ENCODE measurements at places on chromosomes 2 and 18.

DNA sequence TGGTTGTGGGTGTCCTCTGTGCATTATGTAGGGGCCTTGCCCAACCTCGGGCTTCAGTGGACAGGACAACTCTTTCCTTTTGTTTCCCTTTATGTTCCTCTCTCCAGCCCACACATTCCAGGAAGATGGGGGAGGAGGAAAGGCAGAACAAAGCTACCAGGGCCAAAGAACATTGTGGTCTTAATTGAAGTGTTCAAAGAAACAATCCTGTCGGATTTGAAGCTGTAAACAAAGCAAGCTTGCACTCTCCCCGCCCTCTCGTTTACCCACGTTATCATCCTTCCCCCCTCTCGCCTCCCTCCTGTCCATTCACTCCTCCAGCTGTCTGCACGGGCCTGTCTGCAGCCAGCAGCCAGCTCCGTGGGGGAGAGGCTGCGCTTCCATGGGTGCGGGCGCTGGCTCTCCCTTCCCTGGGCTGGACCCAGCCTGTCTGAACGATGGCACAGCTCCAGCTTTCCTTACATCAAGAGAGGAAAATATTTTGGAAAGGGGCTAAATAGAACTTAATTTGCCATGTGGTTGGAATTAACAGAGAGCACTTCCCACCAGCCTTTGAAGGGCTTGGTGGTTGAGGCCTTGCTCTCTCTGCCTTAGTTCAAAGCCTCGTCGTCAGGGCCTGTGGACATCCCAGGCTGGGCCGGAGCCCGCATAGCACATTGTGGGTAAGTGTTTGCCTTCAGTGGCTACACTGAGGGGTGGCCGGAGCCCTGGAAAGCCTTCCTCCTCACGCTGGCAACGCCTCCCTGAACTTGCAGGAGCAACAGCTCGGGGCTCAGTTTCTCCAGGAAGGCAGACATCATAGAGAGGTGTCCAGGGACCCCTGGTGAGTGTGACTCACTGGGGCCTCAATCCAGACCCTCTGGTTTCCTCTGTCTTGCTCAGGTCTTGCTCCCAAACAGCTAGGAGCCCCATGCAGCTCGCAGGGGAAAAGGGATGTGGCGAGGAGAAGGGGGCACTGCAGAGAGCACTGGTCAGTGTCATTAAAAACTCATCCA, 60.6 kb upstream of the HS6ST1 start:
- no peak for DNase-seq

GRCh38 chr2:148545390-148546256, 98.9 kb upstream of the EPC2 start:
- DNase-seq = no peak

GRCh38 chr2:229642371-229642770, 72.0 kb downstream of the DNER start:
- DNase-seq = no peak

- no peak for DNase-seq
Observed at GRCh38 chr2:161246281-161246680, 61.9 kb upstream of the PSMD14 start.

DNA sequence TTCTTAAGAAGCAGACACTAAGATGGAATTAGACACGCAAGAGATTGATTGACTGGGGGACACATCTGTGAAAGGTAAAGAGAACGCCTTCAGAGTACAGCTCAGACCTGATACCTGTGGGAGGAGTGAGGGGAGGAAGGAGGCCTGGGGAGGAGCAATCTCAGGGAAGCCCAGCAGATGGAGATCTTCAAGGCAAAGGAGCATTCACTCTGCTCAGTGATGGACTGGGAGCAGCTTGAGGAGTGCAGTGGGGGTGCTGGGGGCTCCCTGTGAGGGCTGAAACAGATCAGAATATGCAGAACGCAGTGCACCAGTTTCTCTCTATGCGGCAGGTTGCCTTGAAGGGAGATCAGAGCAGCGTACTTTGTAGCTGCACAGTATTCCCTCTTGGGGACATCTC, 103.7 kb upstream of the ATP8B1 start:
- no peak for DNase-seq

DNA sequence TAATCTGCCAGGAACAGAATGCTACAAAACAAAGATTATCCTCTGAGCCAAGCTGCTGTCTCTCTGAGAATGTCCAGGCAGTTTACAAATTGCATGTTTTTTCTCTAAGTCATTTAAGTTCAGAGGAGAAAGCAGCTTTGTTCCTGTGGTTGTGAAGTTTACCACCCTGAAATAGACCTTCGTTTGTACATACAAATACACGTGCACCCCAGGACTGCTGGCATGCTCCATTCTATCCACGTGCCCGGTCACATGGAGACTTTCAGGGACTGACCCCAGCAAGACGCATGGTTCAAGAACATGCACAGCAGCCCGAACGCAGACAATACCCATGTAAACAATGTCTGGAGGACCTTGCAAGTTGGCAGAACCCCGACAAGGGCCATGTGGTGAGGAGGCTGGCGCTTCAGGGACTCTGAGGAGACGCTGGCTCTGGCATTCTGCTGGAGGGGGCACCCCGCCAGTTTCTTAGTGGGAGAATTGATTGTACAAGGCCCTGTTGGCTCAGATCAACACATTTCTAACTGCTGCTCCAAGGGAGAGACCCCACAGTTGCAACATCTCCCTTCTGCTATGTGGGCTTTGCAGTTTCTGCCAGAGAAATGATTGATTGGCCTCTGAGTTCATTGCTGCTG, 33.3 kb downstream of the FAM178B start:
- DNase-seq = no peak

- no peak for DNase-seq
Observed at GRCh38 chr2:188291617-188292347, at the start of gene GULP1. Gene GULP1, plus strand, starts transcription at chr2:188291874. Its CDS starts 185,829 bp downstream, at chr2:188477703.

DNA sequence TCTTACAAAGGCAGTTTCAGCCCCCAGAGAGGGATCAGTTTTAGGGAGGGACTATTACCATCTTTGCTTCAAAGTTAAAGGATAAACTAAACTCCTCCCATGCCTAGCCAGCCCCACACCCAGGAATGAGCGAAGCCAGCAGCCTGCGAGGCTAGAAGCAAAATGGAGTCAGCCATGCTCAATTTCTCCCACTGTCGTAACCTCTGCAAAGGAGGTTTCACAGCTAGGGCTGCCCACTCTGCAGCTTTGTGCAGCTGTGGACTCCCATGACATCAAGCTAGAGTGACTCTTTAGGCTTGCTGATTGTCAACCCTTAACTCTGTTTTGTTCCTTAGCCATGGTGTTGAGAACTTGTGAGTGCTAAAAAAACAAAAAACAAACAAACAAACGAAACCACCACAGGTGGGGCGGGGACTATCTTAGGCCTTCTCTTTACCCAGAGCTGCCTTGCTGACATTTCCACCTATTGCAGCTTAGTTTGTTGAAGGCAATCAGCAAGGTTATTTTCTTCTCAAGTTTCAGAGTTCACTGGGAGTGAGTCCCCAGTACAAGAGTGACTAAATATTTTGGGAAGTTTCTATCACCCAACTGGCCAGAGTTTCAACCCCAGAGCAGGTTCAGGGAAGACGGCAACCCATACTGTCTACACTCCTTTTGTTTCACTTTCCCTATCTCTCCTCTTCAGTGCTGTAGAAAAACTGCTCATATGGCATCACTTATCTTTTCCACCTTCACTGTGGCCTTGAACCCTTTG, 592.1 kb downstream of the XIRP2 start:
- DNase-seq = no peak

DNA sequence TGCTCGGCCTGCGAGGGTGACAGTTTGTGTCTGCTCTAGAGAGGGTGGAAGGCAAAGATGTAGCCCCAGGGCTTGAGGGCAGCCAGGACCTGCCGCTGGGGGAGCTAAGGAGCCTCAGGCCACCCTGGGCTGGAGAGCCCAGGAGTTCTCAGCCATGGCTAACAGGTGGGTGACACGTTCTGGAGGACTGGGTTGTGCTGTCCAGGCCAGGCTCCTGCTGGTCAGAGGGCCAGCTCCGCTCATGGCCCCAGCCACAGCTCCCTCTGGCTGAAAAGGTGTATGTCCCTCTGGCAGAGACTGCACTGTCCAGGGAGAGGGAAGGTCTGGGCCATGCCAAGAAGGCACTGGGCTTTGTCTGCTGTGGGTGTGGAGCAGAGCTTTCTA, 19.2 kb downstream of the TMEM185B start:
- no peak for DNase-seq

GRCh38 chr2:196372811-196373664, 201.7 kb upstream of the STK17B start:
- DNase-seq = no peak

GRCh38 chr2:217755027-217755745, 247.6 kb downstream of the TNS1 start:
- no peak for DNase-seq

GRCh38 chr18:59323931-59324622, 5.6 kb upstream of the CPLX4 start:
- no peak for DNase-seq

DNA sequence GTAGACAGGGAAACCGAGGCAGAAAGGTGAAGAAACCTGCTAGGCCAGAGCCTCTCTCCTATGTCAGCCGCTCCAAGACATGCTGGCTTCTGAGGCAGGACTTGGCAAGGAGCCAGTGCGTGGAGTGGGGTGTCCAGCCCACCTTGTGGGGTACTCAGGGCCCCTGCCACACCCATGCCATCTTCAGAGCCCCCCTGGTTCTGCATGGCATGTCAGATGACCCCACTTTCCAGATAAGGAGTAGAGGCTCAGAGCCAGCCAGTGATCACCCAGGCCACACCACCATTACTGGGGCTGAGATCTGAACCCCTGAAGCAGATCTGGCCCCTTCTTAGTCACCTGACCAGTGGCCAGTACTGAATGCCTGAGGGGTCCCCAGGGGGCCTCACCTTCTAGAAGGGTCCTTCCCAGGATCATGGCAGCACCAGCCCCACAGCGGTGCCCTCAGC, 14.7 kb downstream of the CROCC2 start:
- no peak for DNase-seq

DNA sequence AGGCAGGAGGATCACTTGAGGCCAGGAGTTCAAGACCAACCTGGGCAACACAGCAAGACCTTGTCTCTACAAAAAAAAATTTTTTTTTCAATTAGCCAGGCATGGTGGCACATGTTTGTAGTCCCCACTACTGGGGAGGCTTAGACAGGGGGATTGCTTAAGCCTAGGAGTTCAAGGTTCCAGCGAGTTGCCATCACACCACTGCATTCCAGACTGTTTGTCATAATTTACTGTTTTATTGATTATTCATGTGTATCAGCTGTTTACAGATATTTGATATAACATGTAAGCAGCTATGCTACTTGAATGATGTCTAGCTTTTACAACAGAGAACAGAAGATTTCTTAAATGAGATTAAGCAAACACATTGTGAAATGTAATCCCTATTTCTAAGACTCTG, 35.3 kb downstream of the DSG2 start:
- no peak for DNase-seq

GRCh38 chr2:33577668-33578067, 21.4 kb downstream of the FAM98A start:
- no peak for DNase-seq

GRCh38 chr2:10397878-10398277, 50.2 kb downstream of the ODC1 start:
- DNase-seq = no peak

GRCh38 chr2:19933351-19933981, 31.7 kb upstream of the TTC32 start:
- no peak for DNase-seq

- no peak for DNase-seq
Observed at GRCh38 chr2:155980941-155981560, 351.5 kb downstream of the NR4A2 start.

DNA sequence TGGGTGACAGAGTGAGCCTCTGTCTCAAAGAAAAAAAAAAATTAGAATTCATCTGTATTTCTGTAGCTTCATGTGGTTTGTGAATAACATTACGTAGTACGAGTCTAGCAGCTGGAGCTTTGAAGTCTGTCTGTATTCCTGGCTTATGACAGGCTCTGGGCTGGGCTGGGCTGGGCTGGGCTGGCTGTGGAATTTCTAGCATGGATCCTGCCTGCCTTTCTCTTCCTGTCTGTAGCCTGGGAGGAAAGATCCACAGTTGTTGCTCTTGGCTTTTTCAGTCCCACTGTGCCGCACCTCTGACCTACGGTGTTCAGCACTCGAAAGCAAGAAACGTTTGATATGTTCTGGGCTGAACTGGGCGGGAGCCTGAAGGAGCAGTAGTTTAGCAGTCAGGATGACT, 55.4 kb downstream of the BOLA3 start:
- DNase-seq = no peak

- no peak for DNase-seq
Observed at GRCh38 chr2:204586444-204587180, 41.3 kb downstream of the PARD3B start.

- DNase-seq = no peak
Observed at GRCh38 chr18:43571078-43571689, 293.9 kb upstream of the SYT4 start.

- no peak for DNase-seq
Observed at GRCh38 chr2:66432801-66433694, 1.9 kb upstream of the MEIS1 start.

DNA sequence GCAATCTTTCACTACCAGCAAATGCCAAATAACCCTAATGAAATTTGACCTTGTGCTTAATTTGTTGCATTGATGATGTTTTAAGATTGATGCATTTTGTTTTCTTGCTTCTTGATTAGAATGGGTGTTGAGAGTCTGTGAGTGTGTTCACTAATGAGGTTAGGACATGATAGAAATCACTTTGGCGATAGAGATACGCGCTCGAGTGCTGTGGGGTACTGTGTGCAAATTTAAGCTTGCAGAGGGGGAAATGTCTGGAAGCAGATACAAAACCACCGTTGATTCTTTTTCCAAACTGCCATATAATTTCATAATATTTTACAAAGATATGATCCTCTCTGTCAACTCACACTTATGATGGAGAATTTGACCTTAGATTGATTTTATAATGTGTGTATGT, 200.9 kb downstream of the PIEZO2 start:
- DNase-seq = no peak

DNA sequence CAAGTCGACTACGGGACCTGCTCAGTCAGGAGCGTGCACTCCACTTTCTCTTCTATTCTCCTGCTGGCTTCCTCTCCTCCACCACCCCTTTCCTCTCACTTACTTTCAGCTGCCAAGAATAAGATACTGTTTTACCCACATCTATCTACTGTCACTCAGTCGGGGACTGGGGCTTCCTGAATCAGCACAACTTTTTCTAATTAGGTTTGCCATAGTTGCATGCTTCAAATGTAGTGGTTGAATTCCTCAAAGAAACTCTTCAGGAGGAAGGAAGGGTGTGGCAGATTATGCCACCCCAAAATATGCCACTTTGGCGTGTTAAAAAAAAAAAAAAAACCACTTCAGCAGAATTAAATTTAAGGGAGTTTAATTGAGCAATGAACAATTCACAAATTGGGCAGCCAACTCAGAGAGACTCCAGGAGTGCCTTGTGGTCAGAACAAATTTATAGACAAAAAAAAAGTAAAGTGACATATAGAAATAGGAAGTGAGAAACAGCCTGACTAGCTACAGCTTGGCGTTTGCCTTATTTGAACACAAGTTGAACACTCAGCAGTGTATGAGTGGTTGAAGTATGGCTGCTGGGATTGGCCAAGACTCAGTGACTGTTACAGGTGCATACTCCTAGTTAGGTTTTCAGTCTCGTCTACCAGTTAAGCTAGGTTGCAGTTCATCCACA, 32.5 kb upstream of the RMDN2 start:
- no peak for DNase-seq

- no peak for DNase-seq
Observed at GRCh38 chr2:170974304-170974993, 45.4 kb downstream of the GORASP2 start.

- no peak for DNase-seq
Observed at GRCh38 chr2:178846458-178846802, 39.2 kb upstream of the TTN start.

Measured in activated CD4-positive, alpha-beta T cell treated with anti-CD3 and anti-CD28 coated beads for 24 hours (primary cell).